H9 (cell line): ENCODE measurements at places on chromosomes 13 and 19.

DNA sequence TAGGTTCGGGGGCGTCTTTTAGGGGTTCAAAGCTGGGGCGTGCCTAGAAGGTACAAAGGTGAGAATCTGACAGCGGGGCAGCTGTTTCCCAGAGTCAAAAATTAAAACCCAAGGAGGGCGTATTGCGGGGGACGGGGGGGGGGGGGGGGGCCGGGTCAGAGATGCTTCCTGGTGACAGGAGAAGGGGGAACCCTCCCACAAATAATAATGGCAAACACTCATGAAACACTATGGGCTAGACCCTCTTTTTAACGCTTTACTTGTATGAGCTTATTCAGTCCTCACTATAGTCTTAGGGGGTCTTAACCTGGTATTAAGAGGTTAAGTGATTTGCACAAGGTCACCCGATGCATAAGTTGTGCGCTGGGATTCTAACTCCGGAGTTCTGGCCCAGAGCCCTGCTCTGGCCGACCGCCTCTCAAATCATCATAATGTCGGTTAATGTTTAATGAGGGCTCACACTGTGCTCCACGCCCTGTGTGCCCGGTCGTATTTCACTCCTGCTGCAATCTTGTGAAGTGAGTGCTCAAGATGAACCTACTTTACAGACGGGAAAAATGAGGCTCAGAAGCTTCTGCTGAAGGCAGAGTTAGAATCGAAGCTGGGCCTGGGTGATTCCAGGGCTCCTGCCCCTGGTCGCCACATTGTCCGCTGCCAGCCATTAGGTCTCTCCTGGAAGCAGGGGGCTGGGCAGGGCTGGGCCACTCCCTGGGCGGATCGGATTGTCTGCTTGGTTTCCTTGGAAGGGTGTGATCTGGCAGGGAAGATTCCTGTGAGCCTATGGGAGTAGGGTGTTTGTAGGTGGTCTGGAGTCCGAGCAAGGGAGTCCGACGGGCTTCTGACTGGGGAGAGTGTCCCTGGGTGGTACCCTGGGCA lies 964 bp downstream of the PAK4 start:
- no peaks in the 10 kb centered on the region for H3K36me3 ChIP-seq
- no peak for DNase-seq
- no peak overlapping the region for H3K27ac ChIP-seq

- no peak overlapping the region for H3K27ac ChIP-seq
- H3K4me1 ChIP-seq: no peaks in the 10 kb centered on the region
- DNase-seq: no peak
- H3K36me3 ChIP-seq: peaks cover 7% of the 10 kb centered on the region
- H3K4me3 ChIP-seq: no peak overlapping the region
- no peaks in the 10 kb centered on the region for H3K27me3 ChIP-seq
These were observed 60.0 kb downstream of the RASA3 start for GRCh38 chr13:114072421-114072820.

- no peaks in the 10 kb centered on the region for H3K4me1 ChIP-seq
- H3K27me3 ChIP-seq: no peaks in the 10 kb centered on the region
- no peak overlapping the region for H3K27ac ChIP-seq
- H3K36me3 ChIP-seq: peaks cover 15% of the 10 kb centered on the region; the same call in 2 of the 3 replicates
- no peak overlapping the region for H3K4me3 ChIP-seq
These were observed 9.2 kb downstream of the UBXN6 start for GRCh38 chr19:4448147-4448985.

GRCh38 chr19:55605637-55606470 lies at the start of gene ZNF865:
TSS of gene ZNF865 (plus strand) at chr19:55605647. CDS start at chr19:55613619, 7,972 bp downstream.
- DNase-seq: peak; percentile 85
- peak within 1 kb of the TSS; percentile 91 for H3K27ac ChIP-seq
- H3K36me3 ChIP-seq: peaks cover 23% of the 10 kb centered on the region
- H3K4me1 ChIP-seq: peaks cover 4% of the 10 kb centered on the region; the same call in 1 of the 2 replicates
- H3K4me3 ChIP-seq: peak within 1 kb of the TSS; percentile 92
- H3K27me3 ChIP-seq: no peaks in the 10 kb centered on the region

- no peak for DNase-seq
- H3K27ac ChIP-seq: no peak overlapping the region
- peaks cover 43% of the 10 kb centered on the region for H3K36me3 ChIP-seq
- H3K27me3 ChIP-seq: no peaks in the 10 kb centered on the region
- H3K4me1 ChIP-seq: peaks cover 5% of the 10 kb centered on the region
- H3K4me3 ChIP-seq: no peak overlapping the region
These were observed 42.6 kb downstream of the USP12 start for GRCh38 chr13:27128825-27129627.
